ENCODE measurements at places on chromosomes 12 and 14. TPM values are rescaled to one million over a fixed set of nuclear protein-coding genes. Genes with fewer than 3 reads are reported as not detected.

The TMX1 gene
- 28.6 TPM for total RNA-seq

The CDKL1 gene
- 12.4 TPM for total RNA-seq

The ITGA7 gene
- total RNA-seq: 32.1 TPM

The CISTR gene
- not detected for total RNA-seq

The MYL6 gene
- total RNA-seq: 332 TPM

The BEST3 gene
- 0.18 TPM for total RNA-seq

The ACYP1 gene
- total RNA-seq: 45.1 TPM

The GPRC5A gene
- total RNA-seq: 0.36 TPM

The IL26 gene
- total RNA-seq: not detected

Measured in cerebellum (tissue), 4 donors.